ENCODE measurements at places on chromosomes 2 and 18.

- DNase-seq = no peak
Observed at GRCh38 chr2:84057917-84058560, 401.0 kb downstream of the SUCLG1 start.

- DNase-seq = no peak
Observed at GRCh38 chr2:138183705-138184104, 219.4 kb downstream of the HNMT start.

- DNase-seq = no peak
Observed at GRCh38 chr2:135037831-135038230, 9.4 kb downstream of the MAP3K19 start.

DNA sequence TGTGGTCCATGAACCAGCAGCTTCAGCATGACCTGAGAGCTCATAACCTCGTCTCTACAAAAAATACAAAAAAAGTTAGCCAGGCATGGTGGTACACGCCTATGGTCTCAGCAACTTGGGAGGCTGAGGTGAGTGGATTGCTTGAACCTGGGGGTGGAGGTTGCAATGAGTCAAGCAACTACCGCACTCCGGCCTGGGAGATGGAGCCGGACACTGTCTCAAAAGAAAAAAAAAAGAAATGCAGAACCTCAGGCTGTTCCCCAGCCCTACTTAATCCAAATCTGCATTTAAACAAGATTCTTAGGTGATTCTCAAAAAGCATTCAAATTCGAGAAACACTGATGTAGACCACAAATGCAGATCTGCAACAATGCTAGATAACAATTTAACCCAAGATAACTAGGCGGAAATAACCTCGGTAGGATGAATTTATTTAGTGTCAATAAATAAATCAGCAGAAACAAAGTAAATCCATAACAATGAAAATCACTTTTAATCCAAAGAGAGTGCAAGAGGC, 203.5 kb downstream of the SP3 start:
- DNase-seq = no peak

DNA sequence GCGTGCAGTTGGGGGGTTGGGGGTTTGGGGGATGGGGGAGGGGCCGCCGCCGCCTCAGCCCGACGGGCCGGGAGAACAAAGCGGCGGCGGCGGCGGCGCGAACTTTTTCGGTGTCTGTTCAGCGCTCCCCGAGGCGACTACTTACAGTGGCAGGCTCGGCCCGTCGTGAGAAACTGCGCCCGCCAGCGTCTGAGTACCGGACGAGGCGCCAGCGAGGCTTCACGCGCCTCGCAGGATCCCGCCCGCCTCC, 172 bp downstream of the PRKD3 start:
- DNase-seq = no peak

DNA sequence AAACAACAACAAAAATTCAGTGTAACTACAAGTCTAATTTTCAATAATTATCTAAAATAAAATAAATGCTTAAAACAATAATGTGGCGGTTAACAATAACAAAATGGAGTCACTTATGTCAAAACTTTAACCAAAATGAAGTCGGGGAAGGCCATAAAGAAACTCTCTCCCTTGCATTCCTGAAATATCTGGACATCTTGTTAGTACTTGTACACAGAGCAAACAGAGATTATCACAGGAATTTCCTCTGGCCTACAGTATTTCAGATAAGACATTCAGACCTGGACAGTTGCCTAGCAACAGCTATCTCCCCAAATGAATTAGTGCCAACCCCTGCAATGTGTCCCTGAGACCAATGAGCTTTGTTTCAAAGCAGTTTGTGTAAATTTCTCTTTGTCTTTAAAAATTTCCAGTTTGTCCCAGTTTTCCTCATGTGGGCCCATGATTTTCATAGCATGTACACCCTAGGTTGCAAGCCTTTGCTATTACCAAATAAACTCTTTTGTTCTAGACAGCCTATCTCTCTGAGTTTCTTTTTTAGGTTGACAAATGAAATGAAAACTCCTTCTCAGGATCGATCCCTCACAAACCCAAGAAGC, 68.6 kb downstream of the EXOC6B start:
- no peak for DNase-seq

DNA sequence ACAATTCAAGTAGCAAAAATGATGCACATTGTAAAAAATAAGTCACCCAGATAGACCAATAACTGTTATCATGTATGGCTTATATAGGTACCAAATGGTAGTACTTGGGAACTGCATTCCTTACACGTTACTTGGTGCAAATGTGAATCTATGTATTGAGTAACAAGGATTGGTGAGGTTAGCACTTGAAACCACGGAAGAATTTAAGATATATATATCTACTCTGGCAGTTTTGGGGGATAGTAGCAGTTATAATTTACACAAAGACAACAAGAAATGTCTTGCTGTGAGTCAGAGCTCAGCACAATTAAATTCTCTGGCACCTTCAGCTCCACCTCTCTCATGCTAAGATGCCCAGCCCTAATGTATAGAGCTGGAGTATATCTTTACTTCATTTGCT, 359.4 kb upstream of the RAB12 start:
- DNase-seq = no peak

DNA sequence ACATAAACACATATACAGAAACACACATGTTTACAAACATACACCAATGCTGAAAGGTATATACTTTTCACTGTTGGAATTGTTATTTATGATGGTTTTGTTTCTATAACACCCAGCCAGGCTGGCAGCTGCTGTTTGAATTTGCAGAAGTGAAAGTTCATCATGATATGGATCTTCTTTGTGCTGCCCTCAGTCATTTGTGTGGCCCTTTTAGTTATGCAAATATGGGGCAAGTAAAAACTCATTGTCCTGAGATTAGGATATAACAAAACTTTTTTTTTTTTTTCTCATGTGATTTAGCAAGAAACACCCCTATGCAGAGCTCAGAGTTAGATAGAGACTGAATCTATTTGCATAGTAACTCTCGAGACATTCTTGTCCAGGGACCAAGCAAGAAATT, 714.1 kb downstream of the KCNJ3 start:
- DNase-seq = no peak

DNA sequence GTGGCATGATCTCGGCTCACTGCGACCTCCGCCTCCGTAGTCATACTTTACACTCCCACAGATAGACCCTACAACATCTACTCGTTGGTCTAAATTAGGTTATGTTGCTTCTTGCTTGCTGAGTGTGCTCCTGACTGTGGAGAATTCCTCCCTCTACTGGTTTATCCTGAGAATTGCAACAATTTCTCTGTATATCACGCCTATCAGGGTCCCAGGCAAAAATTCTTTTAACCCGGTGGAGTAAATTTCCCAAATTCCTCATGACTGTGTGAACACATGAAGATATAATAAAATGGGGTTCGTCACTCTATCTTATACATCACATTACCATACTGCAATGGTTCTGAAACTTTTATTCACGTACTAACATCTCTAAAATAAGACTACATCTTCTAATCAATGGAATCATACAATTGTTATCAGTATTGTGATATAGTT, 156.7 kb downstream of the EVA1A start:
- DNase-seq = no peak

GRCh38 chr18:67511840-67512239, 4.7 kb downstream of the DSEL start:
- no peak for DNase-seq

DNA sequence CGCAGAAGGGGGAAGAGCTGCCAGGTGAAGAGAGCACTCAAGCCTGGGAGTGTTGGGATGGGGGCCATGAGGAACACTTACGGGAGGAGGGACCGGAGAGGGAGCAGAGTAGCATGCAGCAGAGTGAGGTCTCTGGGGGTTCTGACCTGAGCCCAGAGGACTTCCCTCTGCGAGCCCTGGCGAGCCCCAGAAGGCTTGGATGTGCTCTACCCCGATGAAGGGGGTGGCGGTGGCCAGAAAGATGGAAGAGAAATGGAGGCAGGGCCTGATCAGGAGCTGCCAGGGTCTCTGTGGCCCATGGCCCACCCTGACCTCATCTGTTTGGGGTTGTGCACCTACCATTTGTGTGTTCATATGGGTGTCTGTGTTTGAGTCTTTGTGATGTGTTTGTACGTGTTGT, 42.0 kb downstream of the CROCC2 start:
- no peak for DNase-seq

- DNase-seq = no peak
Observed at GRCh38 chr2:109715313-109715805, 78.7 kb upstream of the RGPD5 start.

- DNase-seq = no peak
Observed at GRCh38 chr2:62472312-62472711, 33.7 kb downstream of the TMEM17 start.

DNA sequence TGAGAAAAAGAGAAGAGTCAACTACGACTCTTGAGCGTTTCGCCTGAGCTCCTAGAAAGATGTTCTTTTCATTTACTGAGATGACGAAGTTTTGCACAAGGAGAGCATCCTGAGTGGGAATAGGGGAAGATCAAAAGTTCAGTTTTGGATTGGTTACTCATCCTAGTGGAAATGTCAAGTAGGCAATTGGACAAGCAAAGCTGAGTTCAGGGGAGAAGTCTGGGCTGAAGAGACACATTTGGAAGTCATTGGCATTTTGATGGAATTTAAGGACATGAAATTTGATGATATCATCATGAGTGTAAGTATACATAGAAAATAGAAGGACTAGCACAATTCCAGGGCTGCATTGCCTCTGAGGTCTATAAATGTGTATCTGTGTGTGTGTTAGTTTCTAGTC, 416.6 kb downstream of the RAD51AP2 start:
- DNase-seq = no peak

DNA sequence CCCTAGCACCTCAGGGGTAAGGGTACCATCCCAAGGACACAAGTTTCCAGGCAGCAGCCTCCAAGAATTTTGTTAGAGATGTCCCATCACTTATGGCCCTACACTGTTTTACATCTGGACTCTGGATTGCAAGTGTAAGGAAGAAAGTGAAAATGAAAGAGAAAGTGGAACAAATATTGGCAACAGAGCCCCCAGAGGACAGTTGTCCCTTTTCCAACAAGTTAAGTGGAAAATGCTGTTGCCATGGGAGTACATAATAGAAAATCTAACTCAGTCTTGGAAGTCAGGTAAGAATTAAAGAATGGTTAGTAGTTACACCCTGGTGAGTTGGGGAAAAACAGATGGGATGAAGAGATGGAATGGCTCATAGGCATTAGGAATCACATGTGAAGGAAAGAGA, 50.6 kb downstream of the TTC21B start:
- no peak for DNase-seq

GRCh38 chr2:204449977-204450376, 95.3 kb upstream of the PARD3B start:
- DNase-seq = no peak

DNA sequence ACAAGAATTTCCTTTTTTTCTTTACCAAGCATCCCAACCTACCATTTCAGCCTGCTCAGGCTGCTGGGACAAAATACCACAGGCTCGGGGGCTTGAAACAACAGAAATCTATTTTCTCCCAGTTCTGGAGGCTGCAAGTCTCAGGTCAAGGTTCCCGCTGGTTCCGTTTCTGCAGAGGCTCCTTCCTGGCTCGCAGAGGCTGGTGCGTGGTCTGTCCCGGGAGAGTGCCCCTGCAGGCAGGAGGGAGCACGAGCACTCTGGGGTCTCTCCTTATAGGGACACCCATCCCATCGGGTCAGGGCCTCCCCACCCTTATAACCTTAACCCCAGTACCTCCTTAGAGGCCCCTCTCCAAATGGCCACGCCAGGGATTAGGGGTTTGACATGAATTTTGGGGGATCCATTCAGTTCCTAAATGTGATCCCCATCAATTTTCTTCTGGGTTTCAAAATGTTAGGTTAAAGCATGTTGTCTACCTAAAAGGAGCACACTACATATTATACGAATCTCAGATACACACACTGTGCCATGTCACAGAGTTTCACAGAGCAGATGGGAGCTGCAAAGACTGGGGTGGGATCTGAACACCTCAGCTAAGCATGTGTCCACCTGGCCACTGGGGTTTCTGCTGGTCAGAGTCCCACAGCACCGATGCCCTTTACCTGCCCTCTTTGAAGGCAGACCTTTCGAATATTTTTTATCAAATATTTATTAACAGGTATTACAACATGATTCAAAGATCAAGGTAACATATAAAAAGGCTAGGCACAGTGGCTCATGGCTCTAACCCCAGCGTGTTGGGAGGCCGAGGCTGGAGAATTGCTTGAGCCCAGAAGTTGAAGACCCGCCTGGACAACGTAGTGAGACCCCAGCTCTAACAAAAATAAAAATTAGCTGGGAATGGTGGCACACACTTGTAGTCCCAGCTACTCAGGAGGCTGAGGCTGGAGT, 17.6 kb upstream of the ADI1 start:
- no peak for DNase-seq

- no peak for DNase-seq
Observed at GRCh38 chr2:191230174-191230573, 15.0 kb upstream of the MYO1B start.

DNA sequence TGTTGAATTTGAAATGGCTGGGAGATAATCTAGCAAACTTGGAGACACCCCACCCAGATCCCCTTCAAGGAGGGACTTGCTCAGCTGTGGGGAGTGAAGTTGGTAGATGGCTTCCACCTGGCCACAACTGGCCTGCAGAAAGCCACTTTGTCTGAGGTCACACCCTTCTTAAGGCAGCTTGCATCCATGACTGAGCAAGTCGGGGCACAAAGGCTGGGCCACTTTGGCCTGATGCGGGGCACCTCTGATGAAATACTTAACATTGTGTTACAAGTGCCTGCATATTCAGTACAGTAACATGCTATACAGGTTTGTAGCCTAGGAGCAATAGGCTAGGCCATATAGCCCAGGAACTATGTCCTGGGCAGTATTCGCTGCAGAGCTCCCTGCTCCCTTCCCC, 13.4 kb upstream of the RPL37A start:
- DNase-seq = no peak

- DNase-seq = no peak
Observed at GRCh38 chr2:195608768-195609454, 48.1 kb upstream of the SLC39A10 start.

DNA sequence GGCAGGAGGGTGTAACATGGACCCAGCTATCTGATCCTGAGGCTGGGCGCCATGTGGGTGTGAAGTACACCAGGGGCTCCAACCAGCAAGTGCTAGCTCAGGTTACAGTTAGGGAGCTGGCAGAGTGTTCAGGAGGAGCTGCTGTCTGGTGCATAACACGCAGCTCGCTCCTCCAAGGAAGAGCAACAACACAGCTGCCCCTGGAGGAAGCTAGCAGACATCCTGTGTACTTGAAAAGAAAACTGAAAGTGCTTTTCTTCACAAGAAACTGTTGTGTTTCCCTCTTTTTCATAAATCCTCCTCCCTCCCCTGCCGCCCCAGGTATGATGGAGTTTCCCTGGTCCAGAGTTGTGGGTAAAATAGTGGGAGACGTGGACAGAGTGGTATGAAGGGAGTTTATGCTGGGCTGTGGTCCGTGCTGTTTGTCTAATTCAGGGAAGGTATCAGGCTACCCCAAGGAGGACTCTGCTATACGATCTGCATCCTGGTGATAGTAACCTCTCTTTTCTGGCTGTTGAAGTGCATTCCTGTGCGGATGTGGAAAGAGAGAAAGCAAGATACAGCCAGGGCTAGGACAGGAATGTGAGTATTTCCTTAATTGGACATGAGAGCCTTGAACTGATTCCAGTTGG, 6.1 kb upstream of the LBH start:
- no peak for DNase-seq

Measured in cortex of kidney (tissue), 1 donor.